ENCODE measurements at places on chromosomes 7 and 10. TPM values are rescaled to one million over a fixed set of nuclear protein-coding genes. Genes with fewer than 3 reads are reported as not detected.
A peak's percentile ranks its signal among the peaks of the same experiment; 100 is the strongest.

- DNase-seq = no peak
These were observed 63.4 kb upstream of the DDC start for GRCh38 chr7:50628434-50629084.

Gene CHCHD2
- total RNA-seq = 797 TPM

GRCh38 chr7:69801729-69802682, 203.7 kb downstream of the AUTS2 start:
- DNase-seq = no peak

GRCh38 chr7:21636694-21637093, 93.9 kb downstream of the DNAH11 start:
- no peak for DNase-seq

Gene PPP1R3C
- 16.0 TPM for total RNA-seq

DNA sequence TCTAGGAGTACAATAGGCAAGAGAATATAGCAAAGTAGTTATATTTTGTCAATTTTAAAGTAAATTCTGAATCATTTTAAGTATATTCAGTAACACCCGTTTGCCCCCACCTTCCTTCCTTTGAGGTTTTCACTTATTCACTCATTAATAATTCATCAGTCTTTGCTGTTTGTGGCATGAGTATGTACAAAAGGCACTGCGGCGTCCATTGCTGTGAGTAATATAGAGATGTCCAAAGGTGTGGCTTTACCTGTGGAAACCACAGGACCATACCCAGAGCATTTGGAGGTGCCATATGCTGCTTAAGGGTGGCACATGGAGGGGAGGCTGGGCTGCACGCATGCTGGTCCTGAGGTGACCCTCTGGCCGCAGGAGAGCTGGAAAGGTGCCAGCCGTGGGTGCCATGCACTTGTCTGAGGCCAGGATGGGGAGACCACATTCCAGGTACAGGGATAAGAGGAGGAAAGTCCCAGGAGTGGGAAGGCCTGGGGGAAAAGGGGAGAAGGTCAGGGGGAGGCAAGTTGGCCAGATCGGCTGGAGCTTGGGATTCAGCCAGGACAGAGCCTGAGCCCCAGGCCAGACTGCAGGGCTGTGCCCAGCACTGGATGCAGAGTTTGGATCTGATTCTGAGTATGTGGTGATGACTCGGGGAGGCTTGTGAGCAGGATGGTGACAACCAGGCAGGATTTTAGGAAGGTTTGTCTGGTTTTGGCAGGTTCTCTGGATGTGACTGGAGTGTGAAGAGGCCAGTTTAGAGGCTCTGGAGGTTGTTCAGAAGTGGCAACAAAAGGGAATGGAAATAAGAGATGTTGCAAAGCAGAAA, 223.4 kb downstream of the MGMT start:
- peak; percentile 51 for DNase-seq

- DNase-seq = no peak
These were observed 710.1 kb upstream of the KCND2 start for GRCh38 chr7:119562839-119563238.

DNA sequence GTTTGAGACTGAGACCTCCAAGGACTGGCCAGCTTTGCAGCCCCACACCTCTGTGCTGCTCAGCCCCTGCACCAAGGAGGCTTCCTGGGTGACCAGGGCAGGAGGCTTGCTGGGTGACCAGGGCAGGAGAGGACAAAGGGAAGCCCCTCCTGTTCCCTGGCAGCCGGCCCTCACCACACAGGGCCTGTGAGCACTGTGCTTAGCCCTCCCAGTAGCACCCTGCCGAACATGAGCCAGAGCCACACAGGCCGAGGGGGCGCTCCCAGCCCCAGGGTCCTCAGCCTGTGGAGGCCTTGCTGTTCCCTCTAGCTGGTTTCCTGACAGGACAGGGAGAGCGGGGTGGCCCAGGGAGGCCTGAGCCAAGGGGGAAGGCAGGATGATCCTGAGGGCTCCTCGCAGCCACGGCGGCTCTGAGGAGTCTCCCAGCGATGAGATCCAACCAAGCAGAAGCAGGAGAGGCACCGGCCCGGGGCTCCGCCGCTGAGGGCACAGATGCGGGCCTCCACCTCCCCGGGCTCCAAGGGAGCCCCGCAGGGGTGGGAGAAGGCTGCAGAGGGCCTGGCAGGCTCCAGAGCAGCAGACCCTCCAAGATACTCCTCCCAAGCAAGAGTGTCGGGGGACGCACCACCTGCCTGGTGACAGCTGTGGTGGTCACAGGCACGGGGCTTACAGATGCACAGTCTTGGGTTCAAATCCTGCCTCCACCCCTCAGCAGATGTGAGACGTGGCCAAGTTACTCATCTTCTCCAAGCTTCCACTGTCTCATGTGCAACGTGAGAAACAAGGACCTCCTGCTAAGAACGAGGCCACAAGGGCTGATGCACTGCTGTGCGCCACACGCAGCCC, 22.5 kb downstream of the WDR86 start:
- DNase-seq = no peak

Gene ATAD1
- total RNA-seq = 43.8 TPM

DNA sequence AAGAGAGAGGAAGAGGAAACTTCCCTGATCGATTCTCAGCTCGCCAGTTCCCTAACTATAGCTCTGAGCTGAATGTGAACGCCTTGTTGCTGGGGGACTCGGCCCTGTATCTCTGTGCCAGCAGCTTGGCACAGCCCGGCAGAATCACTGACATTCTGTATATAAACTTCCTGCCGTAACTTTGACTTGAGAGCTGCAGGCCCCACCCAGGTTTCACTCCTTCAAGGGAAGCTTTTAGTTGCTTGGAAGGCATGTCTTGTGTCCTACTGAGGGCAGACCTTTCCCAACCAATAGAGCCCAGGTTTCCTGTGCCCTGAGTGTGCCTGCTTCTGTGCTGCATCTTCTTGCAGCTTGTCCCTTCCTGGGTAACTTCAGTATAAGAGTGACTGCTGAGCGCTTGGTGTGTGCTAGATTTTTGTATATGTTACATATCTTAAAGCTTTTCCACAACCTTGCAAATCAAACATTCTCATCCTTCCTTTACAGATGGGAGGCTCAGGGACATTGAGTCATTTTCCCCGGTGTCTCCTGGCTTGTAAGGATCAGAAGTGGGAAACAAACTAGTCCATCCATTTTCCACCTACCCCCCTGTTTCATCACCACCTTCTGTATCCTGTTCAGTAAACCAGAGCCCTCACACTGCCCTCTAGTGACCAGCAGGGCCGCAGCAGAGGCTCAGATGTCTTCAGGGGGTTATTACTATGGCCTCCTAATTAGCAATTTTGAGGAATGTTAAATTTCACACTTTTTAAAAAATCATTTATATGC, 225.2 kb upstream of the PRSS58 start:
- DNase-seq = peak; percentile 28

Gene TBATA
- not detected for total RNA-seq

Gene SPDYE16
- total RNA-seq = not detected

GRCh38 chr10:74400186-74400585, 249.2 kb downstream of the ADK start:
- no peak for DNase-seq

DNA sequence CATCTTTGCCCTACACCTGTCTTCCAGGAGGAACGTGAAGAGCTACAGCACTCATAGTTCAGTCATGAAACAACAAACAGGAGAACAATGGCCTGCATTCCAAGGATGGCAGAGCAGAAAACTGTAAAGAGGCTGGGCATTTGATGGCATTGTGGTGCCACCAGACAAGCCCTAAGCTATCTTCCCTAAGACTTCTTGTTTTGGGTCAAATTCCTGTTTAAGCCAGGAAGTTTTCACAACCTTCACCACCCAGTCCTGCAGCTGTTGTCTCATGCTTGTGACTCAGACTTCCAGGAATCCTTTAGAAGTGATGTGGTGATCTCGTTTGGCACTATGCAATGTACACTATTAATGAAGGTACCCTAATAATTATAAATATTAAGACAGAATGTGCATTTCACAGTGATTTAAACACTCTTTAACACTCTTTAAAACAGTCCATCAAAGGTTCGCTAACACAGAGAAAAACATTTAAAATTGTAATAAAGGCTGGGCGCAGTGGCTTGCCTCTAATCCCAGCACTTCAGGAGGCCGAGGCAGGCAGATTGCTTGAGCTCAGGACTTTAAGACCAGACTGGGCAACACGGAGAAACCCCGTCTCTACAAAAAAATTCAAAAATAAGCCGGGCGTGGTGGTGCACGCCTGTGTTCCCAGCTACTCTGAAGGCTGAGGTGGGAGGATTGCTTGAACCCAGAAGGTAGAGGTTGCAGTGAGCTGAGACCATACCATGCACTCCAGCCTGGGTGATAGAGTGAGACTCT, 2.7 kb upstream of the HERPUD2 start:
- DNase-seq = peak; percentile 18

Gene SLC18A3
- total RNA-seq = not detected

Gene TSPAN12
- total RNA-seq = not detected

DNA sequence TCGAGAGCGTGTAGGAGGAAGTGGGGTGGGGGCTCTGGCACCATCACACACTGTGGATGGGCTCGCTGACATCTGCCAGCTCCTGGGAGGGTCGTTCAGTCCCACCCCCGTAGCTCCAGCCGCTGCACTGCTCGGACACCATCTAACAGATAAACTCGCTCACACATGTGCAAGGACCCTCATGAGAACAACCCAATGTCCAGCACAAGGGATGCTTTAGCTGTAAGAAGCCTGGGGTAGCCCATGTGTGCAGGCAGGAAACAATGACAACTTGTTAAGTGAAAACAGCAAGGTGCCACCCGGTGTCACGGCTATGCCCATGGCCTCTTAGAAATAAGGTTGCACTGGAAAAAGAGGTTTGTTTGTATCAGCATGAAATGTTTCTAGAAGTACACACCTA, 14.1 kb downstream of the OGDHL start:
- DNase-seq = no peak

DNA sequence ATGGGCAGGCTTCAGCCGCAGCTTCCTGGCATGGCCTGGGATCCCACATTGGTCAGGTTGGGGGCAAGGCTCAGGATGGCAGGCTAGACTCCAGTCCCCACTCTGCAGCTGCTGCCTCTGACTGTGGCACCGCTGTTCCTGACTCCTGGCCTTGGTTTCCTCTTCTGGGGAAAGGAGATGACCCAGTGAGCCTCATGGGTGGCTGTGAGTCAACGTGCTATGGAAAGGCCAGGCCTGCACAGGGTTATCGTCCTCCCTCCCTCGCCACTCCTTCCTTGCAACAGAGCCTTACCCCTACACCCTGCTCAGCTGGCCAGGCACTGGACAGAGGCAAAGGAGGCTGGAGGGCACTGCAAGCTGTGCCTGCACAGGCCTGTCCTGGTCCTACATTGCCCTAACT, 36.1 kb upstream of the CHST15 start:
- DNase-seq = no peak

GRCh38 chr7:127392182-127392565, 334 bp downstream of the ZNF800 start:
- peak; percentile 59 for DNase-seq

DNA sequence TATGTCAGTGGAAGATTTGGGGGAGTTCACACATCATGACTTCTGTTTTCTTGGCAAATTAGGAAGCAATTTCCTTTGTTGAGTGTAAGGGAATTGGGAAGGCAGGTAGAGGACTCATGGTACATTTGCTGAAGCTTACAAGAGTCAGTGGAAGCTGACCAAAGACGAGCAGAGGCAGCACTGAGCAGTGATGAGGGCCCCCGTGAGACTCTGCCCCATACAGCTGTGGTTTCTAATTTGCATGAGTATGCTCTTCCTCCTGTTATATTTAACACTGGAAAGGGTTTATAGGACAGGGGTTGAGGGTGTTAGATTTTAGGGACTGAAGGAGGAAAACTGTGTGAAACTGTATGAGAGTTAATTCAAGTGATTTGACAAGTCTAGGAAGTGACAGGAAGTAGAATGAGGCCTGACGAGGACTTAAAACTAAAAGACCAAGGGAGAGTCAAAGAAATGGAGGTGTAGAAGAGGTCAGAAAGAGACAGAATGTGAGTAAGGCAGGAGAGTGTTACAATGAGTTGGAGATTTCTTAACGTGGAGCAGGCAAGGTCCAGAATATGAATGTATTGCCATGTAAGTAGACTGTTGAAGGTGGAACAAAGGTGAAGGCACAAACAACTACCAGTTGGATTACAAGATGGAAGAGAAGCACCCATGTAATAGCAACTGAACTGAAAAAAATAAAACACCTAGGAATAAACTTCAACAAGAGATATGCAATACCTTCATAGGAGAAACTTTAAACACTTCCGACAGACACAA, 23.5 kb upstream of the MRPS17 start:
- no peak for DNase-seq

GRCh38 chr10:88926566-88927415, 25.8 kb downstream of the ACTA2 start:
- peak; percentile 24 for DNase-seq

Gene TMEM236
- not detected for total RNA-seq

GRCh38 chr10:28387140-28387539, 84.3 kb upstream of the MPP7 start:
- DNase-seq = no peak

- no peak for DNase-seq
These were observed 25.4 kb upstream of the USP6NL start for GRCh38 chr10:11636697-11637303.

GRCh38 chr7:122846591-122846990, 39.7 kb downstream of the CADPS2 start:
- DNase-seq = no peak

Gene ITPRID1
- not detected for total RNA-seq

- DNase-seq = no peak
These were observed 142.6 kb upstream of the TMEM196 start for GRCh38 chr7:19916046-19916445.

Gene PAX4
- not detected for total RNA-seq

Gene MACC1
- total RNA-seq = not detected

DNA sequence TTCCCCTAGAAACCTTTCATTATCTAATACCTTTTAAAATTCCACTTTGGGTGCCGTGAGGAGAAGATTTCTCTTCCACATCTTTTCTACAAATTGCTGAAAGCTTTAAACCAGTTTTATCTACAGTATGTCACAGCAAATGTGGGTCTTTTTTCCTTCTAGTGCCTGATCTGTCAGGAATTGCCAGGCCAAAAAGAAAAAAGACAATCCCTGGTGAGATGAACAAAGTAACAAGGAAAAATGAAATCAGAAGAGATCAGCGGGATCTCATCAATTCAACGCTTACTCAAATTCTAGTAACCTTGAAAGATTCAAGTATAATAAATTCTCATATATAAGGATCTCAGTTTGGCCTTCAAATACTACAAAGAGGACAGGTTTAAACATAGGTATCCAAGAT, 449.5 kb downstream of the CALN1 start:
- no peak for DNase-seq
